Activated CD4-positive, CD25-positive, alpha-beta regulatory T cell (primary cell): ENCODE measurements at places on chromosomes 13 and 19.

DNA sequence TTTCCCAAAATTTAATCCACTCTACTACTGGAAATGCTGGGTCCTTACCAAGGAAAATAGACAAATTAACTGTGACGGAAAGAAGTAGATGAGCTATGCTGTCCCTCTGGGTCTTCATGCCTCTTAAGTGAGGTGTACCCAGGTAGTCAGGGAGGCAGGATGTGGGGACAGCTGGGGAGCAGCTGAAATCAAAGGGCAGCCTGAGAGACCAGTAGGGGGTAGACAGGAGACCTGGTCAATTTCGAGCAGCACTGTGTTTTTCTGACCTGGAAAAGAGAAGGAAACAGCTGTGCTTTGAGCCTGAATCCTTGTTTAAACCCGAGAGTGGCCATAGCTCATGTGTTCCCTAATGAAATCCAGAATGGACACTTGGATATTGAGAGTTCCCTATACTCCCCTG lies 587.3 kb downstream of the EFNB2 start:
- DNase-seq: no peak

GRCh38 chr13:29810145-29810742 lies 40.2 kb downstream of the UBL3 start:
- DNase-seq: no peak

DNA sequence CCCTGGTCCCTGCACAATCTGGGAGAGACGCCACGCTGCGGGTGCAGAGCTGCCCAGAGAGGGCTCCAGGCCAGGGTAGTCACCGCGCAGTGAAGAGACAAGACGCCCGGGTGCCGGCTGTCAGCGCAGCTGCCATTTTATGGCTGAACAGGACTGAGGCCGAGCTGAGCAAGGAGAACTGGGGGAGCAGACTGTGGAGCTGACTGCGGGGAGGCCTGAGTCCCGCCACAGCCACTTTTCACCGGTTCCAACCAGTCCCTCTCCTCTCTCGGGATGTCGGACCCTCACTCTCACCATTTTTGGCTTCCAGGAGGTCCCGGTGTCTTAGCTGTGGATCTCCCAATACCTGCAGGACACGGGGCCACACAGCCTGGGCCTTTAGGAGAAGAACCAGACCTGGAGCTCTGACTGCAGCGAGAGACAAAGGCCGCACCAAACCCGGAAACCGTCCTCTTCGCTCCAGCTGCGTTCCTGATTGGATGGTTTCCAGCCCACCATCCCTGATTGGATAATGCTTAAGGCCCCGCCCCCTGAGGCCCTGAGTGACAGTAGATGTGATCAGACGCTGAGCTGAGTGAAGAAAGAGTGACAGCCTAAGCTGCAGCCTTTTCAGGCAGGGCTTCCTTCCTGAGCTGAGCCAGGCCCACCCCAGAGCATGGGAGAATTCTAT lies at the start of gene ZNF626:
Gene ZNF626, minus strand, starts transcription at position 422 of the 670 bp plus-strand sequence. Its CDS starts 125 bp downstream, at position 297.
- DNase-seq: peak; percentile 82

- DNase-seq: no peak
These were observed 449.9 kb upstream of the ATXN8OS start for GRCh38 chr13:69657676-69658075.

DNA sequence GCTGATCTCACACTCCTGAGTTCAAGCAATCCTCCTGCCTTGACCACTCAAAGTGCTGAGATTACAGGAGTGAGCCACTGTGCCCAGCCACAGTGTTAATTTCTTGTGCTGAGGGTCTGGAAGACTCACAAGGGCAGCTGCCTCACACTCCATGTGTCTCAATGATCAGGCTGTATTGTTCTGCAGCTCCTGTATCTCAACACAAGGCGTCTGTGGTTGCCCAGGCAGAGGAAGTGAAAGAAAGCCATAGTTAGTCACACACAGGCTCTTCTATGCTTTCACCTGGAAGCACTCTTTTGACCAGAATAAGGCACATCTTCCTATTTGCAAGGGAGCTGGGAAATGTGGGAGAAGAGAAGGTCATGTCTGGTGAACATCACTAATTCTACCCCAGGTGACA lies 107.3 kb upstream of the ZNF507 start:
- DNase-seq: no peak

- no peak for DNase-seq
These were observed 95.0 kb downstream of the UQCRFS1 start for GRCh38 chr19:29117926-29118325.

DNA sequence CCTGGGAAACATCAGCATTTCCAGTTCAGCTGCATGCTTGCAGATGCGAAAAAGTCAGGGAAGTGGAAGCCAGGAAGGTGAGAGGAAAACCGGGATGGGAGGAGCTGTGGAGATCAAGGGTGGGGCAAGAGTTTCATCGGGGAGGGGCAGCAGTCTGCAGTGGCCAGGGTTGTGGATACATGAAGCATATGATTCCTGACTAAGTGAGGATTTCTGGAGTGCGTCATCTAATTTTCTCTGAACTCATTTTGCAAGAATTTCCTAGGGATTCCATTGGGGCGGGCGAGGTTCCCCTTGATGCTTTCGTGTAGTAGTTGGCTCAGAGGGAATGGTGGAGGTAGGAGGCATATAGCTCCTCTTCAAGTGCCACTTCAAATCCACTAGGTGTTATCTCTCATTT lies 344.1 kb upstream of the TMTC4 start:
- no peak for DNase-seq

- no peak for DNase-seq
These were observed 136.9 kb downstream of the USP12 start for GRCh38 chr13:27034678-27035111.

DNA sequence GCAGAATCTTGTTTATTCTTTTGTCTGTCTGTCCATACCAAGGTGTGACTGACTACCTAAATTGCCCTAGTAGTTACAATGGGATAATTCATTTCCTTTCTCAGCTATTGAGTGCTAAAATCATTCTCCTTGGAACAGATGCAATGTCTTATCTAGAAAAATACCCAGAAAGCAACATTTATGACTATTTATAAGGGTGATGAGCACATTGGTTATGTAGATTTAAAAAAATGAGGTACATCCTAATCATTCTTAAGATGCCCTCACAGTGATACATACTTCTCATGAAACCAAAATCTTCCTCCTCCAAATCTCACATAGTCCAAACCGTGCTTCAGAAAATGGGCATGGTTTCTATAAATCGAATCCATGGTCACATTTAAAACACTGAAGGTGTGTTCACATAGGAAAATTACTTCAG lies 11.6 kb upstream of the UBE2L5 start:
- DNase-seq: no peak

DNA sequence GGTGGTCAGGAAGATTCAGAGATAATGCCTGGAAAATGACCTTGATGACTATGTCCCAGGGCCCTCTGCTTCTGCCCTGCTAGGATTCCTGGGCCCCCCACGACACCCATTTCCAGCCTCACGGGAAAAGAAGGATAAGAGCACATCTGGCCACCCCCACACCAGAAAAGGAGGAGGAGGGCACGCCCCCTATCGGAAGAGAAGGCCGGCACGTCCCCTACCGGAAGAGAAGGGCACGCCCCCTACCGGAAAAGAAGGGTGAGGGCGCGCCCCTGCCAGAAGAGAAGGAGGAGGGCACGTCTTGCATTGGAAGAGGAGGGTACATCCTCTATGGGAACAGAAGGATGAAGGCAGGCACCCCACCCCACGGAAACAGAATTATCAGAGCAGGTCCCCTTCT lies 84.3 kb downstream of the IER2 start:
- DNase-seq: peak; percentile 24

- DNase-seq: no peak
These were observed 1308.4 kb downstream of the SLITRK5 start for GRCh38 chr13:88979465-88980175.

DNA sequence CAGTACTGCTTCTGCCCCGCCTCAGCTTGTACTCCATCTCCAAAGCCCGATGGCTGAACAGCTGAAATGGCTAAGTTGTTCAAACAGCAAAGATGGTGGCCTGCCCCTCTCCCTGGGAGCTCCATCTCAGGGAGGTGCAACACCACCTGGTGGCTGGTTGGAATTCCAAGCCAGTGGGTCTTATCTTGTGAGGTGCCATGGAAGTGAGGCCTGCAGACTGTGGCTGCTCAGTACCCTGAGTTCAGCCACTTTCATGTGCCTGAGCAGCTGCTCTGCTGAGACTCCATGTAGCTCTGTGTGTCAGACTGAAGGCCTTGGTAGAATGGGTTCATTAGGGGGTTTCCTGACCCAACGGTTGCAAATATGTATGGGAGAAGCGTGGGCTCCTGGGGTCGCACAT lies 67.3 kb upstream of the SPRY2 start:
- no peak for DNase-seq

DNA sequence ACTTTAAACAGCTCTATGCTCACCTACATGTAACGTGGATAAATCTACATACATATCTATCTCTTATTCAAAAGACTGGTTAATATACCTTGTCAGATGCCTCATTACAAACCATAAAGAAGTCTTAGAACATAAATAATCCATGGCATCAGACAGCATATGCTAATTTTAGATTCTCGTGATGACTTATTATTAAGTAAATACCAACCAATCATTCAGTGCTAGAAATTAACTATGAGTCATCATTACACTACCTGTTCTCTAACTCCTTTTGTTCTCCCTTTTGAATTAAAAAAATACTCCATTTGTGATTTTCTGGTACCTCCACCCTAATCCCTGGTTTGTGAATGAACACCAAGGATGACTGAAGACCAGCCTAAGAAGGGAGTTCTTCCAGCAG lies 754.3 kb upstream of the ARGLU1 start:
- DNase-seq: no peak

DNA sequence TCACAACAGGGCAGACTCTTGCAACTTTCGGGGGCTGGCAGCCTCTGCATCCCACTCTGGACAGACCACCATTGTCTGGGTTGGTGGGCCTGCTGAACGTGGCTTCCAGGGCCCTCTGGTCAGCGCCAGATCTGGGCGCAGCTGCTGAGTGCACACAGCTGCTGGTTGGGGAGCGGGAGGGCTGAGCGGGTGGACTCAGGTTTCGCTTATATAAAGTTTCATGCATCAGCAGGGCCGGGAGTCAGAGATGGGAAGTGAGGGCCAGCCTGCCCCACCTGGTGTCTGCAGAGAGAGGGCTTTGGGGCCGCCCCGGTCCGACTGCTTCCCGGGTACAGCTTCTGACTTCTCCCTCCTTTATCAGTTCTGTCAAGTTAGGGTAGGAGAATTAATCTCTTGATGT lies 6.9 kb downstream of the ARHGEF7 start:
- DNase-seq: no peak

DNA sequence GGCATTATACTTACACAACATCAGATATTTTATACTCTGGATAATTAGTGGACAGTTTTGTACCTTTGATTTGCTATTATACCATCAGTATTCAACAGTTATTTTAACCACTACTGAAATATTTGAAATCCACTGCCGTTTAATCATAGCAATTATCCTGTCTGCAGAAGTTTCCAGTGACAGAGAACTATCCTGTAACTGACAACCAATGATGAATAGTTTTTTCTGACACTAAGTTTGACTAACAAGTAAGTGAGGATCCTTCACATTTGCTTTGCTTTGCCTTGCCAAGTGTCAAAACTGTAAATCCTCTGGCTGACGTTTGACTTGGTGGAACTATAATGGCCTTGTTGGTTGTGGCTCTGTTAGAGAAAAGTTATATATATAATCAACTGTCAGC lies 410.7 kb downstream of the GPC5 start:
- no peak for DNase-seq

GRCh38 chr19:12229990-12230389 lies 64.7 kb downstream of the ZNF44 start:
- no peak for DNase-seq

DNA sequence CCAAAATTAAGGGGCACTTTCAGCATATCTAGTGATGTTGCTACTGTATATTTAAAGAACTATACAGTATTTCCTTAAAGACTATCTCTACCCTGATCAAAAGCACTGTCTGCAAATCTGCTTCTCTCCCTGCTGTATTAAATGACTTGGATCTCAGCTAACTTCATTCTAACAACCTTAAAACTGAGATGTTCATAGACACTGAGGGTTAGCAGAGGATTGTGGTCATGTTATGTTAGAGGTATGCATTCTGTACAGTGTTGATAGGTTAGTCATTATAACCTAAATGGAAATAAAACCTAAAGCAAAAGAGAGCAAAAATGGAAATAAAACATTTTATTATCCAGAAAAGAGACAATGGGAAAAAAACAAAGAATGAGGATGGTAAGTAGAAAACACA lies 9.9 kb downstream of the GPR183 start:
- no peak for DNase-seq

DNA sequence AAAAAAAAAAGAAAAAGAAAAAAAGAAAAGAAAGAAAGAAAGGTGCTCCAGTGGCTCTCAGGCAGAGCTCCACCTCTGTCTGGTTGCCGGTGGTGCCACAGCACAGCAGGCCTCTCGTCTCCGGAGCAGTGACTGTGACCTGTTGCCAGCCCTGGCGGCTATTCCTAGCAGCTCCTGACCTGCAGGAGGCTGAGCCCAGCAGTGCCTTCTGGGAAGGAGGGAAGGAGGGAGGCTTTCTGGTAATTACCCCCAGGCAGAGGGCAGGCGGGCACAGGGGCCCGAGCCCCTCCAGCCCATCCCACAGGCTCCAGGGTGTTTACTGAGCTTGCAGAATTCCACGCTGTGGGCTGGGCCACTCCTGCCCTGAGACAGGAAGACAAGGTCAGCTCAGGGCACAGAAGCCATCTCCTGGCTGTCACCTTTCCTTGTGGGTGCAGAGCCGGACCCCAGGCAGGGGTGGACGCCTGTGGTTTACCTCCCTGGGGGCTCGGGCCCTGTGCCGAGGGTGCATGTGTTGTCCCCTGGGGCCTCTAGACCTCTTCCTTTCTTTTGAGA lies 77.9 kb downstream of the GNG7 start:
- DNase-seq: no peak

DNA sequence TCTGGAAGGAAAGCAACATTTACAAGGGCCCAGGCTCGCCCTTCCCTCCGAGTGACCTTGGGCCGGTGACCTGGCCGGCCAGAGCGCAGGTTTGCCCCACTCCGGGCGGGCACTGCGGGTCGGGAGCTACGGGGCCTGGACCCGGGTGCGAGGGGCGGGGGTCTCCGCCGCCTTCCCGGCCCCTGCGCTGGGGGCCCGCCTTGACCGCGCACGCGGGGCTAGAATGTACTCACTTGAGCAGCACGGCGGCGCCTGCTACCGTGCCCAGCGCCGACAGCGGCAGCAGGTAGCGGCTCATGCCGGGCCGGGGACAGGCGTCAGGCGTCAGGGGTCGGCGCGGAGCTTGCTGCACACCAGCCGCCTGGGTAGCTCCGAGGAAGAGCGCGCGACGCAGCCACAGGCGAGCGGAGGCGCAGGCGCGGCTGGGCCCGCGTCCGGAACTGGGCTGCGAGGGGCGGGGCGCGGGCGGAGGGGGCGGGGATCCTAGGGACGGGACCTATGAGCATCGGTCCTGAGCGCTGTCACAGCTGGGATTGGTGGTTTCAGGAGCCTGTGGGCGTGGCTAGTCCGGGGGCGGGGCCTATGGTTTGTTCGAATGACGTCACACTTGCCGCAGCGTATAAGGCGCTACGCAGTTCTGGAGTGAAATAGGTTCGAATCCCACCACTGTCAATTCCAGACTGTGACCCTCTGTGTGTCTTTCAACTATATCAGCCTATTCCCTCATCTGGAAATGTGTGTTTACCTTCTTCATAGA lies at the start of gene RDH13:
Gene RDH13, minus strand, starts transcription at position 414 of the 757 bp plus-strand sequence. Its CDS starts 116 bp downstream, at position 298.
- DNase-seq: peak; percentile 96

- no peak for DNase-seq
These were observed 203.3 kb downstream of the LMO7 start for GRCh38 chr13:75839406-75839805.

DNA sequence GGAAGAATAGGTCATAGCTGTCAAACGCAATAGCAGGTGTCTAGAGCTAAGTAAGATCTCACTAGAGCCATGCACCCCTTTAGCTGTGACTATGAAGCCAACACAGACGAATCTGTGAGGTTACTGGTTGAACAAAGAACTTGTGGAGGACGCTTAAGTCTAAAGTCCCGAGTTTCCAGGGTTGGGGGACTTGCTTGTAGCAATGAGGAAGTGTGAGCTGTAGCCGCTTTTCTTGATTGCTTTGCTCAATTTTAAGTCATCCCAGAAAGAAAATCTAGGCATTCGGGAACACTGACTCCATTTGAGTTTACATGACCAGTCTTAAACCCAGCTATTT lies 1.6 kb downstream of the GPC5 start:
- no peak for DNase-seq
